Large intestine (tissue), 12 donors: ENCODE measurements at places on chromosomes 7 and 10. TPM values are rescaled to one million over a fixed set of nuclear protein-coding genes. Genes with fewer than 3 reads are reported as not detected.

Gene MBL2
- 0.09 TPM for polyA plus RNA-seq

DNA sequence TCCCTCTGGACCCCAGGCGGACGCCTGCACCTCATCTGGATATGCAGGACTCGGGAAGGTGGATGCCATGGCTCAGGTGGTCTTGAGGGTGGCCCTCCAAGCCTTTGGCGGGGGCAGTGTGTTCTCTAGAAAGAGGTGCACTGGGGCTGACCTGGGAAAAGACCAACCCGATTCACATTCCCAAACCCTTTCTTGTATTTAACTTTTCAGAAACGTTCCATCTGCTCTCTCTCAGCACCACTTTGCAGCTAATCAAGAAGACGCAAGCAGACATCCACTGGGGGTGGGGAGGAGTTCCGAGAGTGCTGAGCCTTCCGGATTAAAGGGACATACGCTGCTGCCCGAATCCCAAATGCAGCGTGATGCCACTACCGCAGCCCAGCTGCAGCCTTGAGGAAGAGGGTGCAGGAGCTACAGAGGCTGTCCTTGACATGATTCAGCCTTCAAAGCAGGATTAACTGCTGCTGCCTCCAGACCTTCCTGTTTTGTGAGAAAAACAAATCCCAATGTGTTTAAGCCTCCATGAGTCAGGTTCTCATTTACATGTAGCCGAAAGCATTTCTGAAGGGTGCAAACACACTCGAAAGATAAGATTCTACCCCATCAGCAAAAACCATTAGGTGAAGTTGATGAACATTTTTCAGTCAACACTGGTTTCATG is 39.9 kb downstream of the RBM17 start:
- DNase-seq, result no peak
- H3K27me3 ChIP-seq, result peaks cover 35% of the 10 kb centered on the region
- no peak overlapping the region for H3K27ac ChIP-seq
- no peaks in the 10 kb centered on the region for H3K4me1 ChIP-seq
- no peak overlapping the region for H3K4me3 ChIP-seq

DNA sequence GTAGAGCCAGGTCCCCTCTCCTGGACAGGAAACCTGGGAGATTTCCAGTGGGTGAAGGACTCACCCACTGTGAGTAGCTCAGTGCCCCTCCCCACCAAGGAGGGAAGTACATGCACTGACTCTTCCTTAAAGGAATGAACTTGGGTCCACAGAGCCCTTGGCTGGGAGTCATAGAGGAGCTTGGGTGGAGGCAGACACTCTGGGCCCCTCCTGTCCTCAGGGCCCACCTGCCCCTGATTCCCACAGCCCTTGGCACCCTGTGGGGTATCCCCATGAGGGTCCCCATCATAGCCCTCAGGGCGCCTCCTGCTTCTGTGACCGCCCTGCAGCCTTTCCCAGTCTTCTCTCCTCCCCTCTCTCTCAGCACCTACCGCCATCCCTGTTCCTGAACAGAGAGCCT is 3.7 kb downstream of the EN2 start:
- peaks cover 92% of the 10 kb centered on the region for H3K27me3 ChIP-seq
- H3K4me3 ChIP-seq, result no peak overlapping the region
- H3K27ac ChIP-seq, result no peak overlapping the region
- peaks cover 6% of the 10 kb centered on the region for H3K4me1 ChIP-seq
- DNase-seq, result no peak

- H3K27ac ChIP-seq, result no peak overlapping the region
- no peak overlapping the region for H3K4me3 ChIP-seq
- no peak for DNase-seq
- H3K27me3 ChIP-seq, result no peaks in the 10 kb centered on the region
Measured at GRCh38 chr7:118111347-118111746, 72.6 kb upstream of the LSM8 start.
